NCI-H524 (cell line): ENCODE measurements at places on chromosomes 7 and 10.

- no peak for DNase-seq
Observed at GRCh38 chr7:24659505-24659904, 86.3 kb downstream of the PALS2 start.

DNA sequence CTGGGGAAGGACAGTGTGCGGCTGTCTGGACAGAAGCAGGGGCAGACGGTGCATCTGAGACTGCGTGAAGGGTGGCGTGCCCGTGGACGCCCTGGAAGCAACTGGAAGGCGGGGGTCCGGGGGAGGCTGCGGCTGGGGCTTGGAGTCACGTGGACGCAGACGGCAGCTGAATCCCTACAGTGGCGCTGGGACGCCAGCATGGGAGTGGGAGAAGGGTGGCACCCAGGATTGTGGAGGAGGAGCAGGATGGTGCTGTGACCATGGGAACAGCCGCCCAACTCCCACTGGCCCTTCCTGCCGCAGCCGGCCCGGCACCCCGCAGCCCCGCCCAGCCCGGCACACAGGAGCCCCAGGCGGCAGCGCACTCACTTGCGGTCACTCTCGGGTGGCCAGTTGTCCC is 9.7 kb downstream of the INTS1 start:
- DNase-seq: no peak

DNA sequence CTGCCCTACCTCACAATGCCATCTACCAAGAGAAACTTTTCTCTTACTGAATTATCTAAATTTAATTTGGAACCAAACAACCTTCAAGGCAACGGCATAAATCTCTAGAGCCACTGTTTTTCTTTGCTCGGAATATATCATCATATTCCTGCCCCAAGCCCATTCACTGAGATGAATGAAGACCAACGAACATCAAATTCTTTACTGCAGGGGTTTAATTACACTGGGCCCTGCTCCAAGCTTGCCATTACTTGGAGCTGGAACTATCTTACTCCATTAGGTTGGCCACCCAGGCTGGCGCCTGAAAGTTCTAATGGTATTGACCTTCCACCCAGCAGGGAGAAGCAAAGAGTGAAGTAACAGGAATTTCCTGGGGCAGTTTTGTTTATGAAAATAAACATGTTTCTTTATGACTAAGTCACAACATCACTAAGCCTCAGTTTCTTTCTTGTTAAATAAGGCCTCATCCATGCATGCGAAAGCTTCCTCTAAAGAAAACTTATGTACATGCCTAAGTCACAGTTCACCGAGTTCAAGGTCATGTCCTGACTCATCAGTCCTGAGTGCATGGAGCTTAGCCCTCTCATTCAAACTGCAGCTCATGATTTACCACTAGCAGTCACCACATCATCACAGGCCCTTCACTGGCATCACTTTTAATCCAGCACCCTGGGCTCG is 42.1 kb upstream of the ANAPC16 start:
- DNase-seq: no peak

DNA sequence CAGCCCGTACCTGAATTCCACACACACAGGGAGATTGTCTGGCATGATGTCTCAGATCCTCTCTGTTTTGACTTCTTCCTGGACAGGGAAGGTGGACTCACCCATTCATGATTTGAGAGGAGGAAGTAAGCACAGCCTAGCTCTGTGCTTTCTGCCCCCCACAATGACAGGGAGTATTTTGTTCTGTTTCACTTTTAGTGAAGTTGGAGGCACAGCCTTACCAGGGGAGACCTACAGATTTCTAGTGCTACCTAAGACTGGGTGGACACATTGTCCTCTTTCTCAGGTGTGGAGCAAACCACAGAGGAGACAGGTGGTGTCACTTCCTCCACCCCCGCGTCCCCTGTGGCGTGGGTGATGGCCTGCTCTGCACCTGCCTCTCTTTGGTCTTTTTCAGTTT is 408.6 kb upstream of the PFKP start:
- no peak for DNase-seq

DNA sequence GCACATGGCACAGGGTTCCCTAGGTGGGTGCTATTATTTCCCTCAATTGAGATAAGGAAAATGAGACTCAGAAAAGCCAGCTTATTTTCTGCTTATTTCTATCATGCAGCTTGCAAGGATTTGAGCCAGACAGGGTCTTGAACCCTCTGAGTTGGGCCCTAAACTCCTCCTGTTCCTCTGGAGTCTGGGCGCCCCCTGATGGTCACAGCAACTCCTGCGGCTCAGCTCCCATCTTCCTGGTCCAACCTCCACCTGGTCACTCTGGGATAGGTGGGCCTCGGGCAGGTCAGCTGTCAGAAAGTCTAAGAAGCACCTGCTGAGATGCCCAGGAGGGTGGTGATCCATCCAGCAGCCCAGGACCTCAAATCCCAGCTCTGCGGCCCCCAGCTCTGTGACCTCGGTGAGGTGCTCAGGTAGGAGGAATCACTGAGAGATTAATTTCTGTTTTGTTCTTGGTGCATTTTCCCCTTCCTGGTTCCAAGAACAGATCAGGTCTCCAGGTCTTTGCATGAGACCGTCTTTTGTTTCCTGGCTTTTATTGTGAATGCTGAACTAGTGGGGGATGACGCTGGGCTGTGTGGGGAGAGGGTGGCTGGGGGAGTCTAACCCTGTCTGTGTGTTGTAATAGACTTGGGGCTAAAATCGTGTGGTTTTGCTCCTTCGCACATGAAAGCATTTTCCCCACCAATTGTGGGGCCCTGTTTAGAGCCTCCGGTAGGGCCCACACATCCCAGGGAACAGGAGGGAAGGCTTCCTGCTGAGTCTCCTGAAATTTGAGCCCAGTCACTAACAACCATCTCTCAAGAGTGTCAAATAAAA is 32.8 kb downstream of the TMEM130 start:
- DNase-seq: peak; percentile 81

DNA sequence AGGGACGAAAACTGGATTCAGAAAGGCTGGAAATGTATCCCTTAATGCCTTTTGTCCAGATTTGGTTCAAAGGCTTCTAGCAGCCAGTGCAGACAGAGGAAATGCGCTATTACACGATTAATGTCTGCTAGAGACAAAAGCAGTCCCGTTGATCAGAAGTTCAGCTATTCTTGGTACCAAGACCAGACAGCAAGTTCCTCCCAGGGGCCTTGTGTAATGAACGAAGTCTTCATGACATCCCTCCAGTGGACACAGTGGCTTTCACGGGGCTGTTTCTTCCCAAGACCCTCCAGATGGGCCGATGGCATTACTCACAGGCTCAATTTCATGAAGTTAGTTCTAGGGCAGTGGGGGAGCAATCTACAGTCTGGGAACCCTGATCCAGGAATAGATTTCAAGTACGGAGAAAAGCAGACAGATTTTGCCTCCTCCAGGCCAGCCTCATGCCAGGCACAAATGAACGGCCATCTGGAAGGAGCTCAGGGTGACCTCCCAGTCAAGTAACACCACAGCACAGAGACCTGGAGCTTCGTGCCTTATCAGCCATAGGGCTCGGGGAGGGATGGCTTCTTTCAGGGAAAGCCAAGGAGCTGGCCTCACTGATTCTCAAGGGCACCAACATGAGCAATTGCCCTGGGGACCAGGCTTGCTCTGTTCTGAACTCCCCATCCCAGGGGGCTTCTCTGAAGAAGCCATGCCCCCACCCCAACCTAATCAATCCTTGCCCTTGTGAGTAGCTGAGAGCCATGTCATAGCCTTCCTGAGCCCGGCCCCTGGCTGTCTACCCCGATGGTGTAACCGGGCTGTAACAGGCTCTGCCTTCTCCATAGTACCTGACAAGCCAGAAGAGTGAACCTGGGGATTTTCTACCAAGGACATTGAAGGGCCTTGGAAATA is 101.1 kb downstream of the PRKAG2 start:
- peak; percentile 48 for DNase-seq

DNA sequence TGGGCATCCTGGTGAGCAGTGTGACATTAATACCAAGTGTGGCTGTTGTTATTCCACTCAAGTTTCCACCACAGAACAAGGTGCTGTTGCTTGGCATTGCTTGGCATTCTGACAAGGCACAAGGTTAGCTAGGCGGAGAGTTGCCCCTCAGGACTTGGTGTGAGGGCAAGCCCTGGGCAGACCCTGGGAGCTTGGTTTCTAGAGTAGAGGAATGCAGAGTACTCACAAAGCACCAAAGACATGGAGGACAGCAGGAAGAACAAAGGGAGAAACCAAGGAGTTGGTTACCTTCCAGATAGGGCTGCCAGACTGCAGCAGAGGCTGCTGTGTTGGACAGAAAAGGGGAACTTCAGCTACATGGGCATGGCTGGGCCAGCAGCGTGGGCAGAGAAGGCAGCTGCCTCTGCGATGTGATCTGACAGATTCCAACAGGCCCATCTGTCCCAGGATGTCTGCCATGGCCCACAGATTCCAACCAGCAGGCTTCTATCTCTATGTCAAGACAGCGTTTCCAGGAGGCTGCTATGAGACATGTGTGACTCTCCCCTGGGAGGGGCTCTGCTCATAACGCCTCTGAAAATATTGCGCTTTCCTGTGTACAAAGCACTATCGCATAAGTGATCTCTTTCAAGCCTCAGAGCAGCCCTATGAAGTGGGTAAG is 1.8 kb downstream of the GOLGA7B start:
- no peak for DNase-seq

GRCh38 chr7:121449329-121449728 is 53.2 kb upstream of the FAM3C start:
- DNase-seq: no peak

DNA sequence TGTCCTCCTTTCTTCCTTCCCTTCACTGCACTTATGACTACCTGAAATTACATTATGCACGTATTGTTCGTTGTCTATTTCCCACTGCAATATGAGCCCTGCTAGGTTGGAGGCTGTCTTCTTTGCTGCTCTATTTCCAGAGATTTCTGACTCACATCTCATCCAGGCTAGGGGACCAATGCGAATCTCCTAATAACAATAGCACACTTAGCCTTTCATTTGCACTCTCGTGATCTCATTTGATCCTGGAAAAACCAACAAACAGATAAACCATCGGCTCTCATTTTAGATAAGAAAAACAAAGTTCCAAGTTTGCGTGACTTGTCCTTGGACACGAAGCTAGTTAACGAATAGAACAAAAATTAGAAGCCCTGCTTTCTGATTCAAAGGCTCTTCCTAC is 1.4 kb downstream of the ZNF438 start:
- no peak for DNase-seq

DNA sequence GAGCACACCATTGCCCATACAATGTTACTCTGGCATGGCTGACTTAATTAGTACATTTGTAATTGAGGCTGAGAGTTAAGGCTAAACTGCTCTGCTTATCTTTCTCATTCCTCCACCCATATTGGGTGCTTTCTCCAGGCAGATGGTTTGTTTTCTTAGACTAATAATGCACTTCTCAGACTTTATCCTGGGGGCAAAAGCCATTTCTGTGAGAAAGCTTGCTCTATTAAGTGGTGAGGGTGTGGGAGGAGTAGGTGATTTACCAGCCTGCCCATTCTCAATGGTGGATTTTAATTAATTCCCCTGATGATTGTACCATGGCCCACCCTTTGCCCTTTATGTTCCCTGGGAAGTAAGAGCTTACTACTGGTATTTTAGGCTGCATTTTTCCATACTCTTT is 174.8 kb downstream of the FOXP2 start:
- no peak for DNase-seq
